T-helper 1 cell (primary cell): ENCODE measurements at places on chromosomes 16 and 17.

DNA sequence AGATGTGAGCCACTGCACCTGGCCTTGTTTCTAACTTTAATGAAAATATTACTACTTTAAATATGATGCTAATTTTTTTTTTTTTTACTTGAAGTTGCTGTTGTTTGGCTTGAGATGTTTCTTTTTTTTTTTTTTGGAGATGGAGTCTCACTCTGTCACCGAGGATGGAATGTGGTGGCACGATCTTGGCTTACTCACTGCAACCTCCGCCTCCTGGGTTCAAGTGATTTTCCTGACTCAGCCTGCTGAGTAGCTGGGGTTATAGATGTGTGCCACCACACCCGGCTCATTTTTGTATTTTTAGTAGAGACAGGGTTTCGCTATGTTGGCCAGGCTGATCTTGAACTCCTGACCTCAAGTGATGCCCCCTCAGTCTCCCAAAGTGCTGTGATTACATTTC is 23.6 kb downstream of the IGSF6 start:
- DNase-seq = no peak

DNA sequence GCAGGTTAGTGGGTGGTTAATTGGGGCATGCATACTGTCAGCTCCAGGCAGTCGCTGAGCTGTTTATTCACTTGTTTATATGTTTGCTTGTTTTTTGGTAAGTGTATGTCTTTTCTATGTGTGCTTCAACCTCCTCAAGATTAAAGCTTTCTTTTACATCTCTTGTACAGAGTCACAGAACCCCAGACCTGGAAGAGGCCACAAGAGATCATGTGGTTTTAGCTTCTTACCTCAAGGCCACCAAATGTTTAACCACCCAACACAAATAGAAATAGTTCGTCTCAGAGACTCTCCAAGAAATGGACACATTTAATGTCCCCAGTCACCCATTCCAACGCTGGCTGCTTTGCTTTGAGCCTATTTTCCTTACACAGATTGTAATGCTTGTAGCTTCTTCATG is 11.8 kb upstream of the TMEM98 start:
- no peak for DNase-seq

GRCh38 chr16:2852003-2852730 is 5.8 kb downstream of the PRSS22 start:
- DNase-seq = no peak

DNA sequence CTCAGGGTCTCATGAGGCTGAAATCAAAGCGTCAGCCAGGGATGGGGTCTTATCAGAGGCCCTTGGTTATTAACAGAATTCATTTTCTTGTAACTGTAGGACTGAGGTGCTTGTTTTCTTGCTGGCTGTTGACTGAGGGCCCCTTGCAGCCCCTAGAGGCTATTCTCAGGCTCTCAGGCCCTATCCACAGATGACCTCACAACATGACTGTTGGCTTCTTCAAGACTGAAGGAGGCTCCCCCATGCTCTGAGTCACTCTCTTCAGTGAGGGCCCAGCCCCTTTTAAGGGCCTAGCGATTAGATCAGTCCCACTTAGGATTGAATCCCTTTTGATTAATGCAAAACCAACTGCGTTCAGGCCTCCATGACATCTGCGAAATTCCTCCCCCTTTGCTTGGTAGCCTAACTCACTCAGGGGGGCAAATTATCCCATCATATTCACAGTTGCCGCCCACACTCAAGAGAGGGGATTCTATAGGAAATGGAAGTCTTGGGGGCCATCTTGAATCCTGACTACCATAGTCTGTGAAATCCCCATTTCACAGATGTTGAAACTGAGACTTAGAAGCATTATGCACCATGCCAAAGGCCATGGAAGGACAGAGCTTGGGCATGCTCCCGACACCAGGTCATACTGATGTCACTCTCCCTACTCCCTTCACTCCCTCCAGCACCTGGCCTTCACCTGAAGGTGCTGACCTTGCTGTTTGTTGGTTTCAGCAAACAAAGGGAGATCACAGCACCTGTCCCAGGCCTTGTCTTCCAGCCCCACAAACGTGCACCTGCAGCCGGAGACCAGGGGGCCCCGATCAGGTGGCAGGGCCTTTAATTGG is 592.3 kb downstream of the MAF start:
- no peak for DNase-seq

GRCh38 chr17:40307001-40307730 is 1.8 kb upstream of the RARA start:
- no peak for DNase-seq

DNA sequence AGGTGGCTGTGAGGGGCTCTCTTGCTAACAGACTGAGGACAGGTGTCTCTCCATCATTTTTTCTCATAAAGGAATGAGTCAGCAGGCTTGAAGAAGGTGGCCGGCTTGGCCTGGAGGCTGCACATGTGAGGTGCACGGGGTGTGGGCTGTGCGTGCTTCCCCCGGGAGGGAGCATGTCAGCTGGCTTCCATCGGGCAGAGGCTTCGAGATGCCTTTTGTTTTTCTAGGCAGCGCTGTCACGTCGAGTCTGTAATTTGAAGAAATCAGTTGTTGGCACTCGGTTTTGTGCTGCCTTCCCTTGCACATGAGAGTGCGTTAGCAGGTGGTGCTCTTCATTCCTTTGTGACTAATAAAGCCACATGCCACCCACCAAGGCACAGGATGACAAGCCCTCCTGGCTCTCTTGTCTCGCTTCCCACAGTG is 89.7 kb downstream of the NPIPB11 start:
- no peak for DNase-seq

DNA sequence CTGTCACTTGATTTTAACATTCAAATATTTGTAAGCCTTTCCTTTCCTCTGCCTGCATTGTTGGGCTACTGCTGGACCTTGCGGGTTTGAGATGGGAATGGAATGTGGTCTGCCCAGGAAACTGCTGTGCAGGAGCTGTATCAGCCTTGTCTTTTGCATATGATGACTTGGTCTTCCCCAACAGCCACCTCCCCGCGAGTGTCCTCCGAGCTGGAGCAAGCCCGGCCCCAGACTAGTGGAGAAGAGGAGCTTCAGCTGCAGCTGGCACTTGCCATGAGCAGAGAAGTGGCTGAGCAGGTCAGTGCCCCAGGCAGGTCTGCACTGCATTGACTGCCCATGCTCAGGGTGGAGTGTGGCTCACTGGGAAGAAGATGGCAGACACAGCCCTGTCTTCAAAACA is 52.8 kb downstream of the B9D1 start:
- no peak for DNase-seq

- no peak for DNase-seq
These were observed 13.0 kb downstream of the CA10 start for GRCh38 chr17:52145476-52145875.

DNA sequence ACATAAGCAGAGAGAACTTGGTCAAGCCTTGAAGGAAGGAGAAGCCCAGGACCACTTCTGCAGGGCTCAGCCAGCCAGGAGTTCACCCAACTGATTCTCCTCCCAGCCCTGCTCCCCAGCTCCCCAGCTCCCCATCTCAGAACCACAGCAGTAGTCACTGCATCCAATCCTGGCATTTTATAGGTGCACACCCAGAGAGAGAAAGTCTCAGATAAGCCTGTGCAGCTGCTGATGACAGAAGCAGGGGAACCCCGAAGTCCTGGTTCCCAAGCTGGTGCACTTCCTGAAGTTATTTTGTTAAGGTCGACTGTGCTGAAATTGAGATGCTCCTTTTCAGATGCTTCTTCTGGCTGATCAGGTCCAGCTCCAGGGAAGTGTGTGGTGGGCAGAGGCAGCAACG is 6.6 kb downstream of the RNF112 start:
- DNase-seq = no peak

DNA sequence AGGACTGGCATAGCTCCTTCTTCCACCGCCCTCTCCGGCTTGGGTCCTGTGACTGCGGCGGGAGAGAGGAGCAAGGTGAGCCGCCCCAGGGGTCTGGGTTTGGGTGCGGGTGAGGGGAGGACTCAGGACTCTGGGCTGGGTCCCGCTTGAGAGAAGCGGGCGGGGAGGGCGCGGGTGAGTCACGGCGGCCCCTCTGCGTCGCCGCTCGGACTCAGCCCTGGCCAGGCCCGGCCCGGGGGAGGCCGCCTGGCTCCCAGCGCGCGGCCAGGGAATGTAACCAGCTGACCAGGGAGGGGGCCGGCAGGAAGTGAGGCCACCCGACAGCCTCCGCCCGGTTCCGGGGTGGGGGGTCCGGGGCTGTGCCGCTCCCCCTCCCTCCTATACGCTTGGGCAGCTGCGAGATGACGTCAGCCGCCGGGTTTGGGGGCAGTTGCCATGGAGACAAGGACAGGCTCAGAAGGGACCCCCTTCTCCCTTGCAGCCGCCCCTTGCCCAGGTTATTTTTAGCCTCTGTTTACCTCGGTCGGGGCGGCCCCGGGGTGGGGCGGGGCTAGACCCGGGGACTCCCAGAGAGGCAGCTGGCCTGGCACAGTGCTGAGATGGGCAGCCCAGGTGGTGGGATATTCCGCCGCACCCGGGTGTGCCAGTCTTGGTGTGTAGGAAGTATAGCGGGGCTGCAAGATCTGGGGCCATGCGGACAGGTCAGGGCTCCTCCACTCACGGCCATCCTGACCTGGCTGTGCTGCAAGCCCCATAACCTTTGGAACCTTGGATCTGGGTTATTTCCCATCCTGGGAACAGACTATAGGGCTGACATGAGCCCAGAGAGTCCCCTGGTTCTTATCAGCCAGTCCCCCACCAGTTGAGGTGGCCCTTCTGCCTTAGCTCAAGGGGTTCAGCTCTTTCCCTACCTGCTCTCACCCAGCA is 1.6 kb downstream of the RIPOR1 start:
- DNase-seq = no peak

DNA sequence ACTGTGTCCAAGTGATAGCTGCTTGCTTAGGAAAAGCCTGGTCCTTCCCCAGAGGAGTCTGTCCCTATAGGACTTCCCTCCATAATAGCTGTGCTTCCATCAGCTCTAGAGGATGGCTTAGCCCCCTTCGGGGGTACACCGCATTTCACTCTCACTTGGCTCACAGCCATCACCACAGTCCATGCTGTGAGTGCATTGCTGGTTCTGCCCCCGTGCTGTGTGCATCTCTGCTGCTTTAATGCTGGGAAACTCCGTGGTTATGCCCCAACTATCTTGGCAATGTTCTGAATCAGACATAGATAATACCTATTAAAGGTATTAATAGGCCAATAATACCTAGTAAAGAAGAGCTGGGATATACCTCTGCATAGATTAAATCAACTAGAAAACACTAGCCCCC is 58.3 kb downstream of the SIAH1 start:
- no peak for DNase-seq

DNA sequence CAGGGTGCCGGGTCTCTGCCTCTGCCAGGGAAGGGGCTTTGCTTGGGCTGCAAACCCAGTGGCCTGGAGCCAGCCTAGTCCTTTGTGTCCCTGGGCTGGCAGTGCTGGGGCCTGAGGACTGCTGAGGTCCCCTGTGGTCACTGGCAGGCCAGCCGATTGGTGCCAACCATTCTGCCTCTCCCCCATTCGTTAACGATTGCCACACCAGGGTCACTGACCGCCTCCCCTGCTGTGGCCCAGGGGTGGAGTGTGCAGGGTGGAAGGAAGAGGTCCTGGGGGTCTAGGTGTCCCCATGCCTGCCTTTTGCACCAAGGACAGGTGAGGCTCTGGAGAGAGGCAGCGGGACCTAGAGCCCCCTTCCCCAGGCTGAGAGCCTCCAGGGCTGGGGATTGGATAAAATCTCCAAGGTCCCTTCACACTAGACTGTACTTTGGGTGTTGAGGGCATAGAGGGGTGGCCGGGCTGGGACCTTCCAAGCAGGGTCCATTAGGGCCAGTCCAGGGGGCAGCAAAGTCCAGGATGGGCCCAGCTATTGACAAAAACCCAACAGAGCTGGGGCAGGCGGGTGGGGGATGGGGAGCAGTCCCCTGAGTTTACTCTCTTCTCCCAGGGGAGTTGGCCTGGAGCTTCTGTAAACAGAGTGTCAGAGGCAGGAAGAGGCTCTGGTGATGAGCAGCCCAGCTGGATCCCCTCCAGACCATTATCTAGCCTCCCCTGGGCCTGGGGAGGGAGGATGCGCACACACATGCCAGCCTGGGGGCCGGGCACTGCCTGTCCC is 1.1 kb downstream of the VASN start:
- no peak for DNase-seq

GRCh38 chr17:43366891-43367736 is 31.7 kb upstream of the ARL4D start:
- DNase-seq = no peak

GRCh38 chr17:72754513-72754912 is 338.0 kb downstream of the SLC39A11 start:
- DNase-seq = no peak

- DNase-seq = peak; percentile 90
These were observed 30.9 kb downstream of the SOCS1 start for GRCh38 chr16:11224894-11225676.

DNA sequence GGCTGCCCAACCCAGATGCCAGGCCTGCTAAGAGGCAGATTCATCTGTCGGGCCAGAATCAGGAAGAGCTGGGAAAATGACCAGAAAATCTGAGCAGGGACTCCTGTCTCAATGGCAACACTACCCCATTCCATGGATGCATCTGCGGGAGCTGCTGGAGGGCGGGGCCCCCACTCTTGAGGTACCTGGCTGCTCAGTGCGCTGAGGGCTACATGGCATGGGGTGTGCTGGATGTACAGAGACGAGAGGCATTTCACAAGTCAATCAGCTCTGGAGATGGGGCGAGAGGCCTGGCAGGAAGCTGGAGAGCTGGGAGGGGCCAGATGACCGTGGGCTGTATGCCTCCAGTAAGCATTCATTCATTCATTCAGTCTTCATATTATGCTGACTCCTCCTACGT is 6.4 kb downstream of the SDK2 start:
- no peak for DNase-seq

DNA sequence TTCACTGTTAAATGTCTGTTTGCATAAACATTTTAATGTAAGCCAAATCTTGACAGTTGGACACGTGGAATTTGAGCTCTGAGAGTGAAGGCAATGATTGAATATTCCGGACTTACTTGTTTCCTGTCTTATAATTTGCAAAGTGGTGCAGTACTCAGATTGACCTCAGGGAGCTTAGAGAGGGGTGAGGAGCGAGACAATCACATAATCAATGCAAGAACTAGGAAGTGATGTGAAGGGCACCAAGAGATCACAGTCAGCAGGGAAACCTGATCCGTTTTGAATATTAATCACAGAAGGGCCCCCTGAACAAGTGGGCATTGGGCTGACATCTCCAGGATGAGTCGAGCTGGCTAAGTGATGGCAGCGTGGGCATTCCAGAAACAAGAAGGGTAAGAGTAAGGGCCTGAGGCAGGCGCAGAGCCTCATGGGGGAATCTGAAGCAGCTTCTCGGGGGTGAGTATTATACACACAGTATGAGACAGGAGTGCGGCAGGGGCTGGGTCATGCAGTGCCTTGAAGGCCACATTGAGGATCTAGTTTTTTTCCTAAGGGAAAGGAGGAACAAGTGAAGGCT is 26.1 kb downstream of the TEX2 start:
- no peak for DNase-seq

DNA sequence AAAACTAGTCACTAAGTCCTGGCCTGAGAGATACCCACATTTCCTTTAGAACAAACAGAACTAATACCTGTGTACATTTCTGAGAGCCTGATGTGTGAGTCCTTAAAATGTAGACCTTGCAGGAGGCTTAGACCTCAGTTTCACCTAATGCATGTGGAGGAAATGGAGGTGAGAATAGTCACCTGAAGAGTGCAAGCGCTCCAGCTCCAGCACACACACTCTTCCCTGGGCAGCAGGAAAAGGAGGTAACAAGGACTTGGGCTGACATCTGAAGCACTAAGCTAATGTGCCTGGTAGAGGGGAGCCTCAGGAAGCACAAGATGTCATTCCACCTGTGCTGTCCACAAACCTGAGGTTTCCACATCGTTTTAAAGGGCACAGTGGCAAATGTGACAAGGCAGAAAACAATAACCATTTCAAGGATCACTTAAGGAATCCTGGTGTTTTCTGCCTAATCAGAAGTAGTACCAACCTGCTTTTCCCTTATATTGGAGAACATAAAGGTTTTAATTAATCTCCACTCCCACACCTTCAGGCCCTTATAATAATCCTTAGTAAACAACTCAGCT is 17.2 kb upstream of the RSL1D1 start:
- no peak for DNase-seq
